ENCODE measurements at places on chromosomes 4 and X.

DNA sequence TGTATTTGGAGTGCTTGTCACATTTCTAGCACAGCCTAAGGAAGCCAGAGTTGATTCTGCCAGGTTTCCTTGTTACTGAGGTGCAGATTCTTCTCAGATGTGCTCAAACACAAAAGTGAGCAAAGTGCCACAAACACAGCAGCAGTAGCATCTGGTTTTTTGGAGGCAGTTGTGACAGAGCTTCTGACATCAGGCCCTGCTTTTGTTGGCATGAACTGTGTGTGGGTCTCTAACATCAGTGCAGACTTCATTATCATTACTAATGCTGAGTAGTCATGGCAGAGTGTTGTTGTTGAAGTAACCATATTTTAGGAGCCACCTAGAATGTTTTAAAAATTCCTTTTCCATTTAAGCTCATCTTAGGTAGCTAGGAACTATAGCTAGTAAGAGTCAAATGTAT is 656.6 kb downstream of the ANKRD50 start:
- DNase-seq, result no peak

- DNase-seq, result no peak
These were observed 10.4 kb downstream of the OGT start for GRCh38 chrX:71543316-71543715.

GRCh38 chrX:115367951-115368350 is 78.4 kb downstream of the LUZP4 start:
- DNase-seq, result no peak

GRCh38 chr4:183147196-183147595 is 48.1 kb downstream of the WWC2 start:
- DNase-seq, result no peak

GRCh38 chr4:82839624-82840023 is 41.0 kb upstream of the SCD5 start:
- DNase-seq, result no peak

DNA sequence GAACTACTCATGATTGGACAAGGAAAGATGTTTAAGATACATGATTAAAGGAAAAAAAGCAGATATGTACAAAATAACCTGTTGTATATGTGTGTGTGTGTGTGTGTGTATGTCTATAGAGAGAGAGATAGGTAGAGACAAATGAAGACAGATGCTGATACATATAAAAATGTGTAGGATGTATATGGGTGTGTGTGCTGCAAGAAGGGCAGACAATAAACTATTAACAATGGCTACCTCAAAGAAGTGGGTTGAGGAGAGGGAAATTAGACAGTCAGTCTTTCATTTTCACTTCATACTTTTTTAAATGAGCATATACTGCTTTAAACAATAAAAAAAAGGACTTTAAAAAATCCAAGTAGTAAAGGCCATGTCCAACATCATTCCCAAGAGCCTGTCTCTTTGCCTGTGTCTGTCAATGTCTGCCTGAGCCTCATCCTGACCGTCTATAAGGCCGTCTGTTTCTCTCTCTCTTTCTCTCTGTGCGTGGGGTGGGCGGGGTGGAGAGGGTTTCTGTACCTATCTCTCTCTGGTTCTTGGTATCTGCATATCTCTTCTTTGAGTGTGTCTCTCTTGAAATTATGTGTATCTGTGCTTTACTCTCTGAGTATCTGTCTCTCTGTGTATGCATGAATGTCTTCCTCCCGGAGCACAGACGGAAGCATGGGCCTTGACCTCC is 62.8 kb downstream of the LRBA start:
- no peak for DNase-seq

- no peak for DNase-seq
These were observed 162.7 kb upstream of the MBNL3 start for GRCh38 chrX:132651421-132652086.

DNA sequence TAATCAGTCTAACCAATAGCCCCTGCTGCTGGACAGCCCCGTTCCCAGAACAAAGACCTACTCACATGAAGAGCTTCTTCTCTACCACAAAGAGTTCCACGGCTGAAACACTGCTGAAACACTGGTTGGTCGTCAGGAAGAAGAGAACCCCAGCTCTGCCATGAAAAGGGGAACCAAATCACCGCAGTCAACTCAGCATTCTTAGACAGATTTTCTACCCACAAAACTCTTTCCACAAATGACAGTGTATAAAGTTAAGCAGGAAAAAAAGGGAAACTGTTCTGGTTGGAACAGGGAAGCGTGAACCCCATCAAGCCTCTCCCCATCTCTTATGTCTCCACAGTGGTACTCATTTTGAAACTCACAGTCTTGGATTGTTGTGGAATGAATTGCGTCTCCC is 57.3 kb downstream of the ABCG2 start:
- no peak for DNase-seq

GRCh38 chrX:97564496-97564895 is 680.8 kb downstream of the RPA4 start:
- DNase-seq, result no peak

DNA sequence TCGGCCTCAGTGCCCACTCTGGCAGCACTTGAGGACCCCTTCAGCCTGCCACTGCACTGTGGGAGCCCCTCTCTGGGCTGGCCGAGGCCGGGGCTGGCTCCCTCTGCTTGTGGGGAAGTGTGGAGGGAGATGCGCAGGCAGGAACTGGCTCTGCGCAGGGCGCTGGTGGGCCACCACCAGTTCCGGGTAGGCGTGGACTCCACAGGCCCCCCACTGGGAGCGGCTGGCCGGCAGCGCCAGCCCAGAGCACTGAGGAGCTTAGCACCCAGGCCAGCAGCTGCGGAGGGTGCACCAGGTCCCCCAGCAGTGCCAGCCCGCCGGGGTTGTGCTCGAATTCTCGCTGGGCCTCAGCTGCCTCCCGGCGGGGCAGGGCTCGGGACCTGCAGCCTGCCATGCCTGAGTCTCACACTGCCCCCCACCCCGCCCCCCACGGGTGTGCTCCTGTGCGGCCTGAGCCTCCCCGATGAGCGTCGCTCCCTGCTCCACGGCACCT is 216.9 kb upstream of the TACR3 start:
- DNase-seq, result no peak

DNA sequence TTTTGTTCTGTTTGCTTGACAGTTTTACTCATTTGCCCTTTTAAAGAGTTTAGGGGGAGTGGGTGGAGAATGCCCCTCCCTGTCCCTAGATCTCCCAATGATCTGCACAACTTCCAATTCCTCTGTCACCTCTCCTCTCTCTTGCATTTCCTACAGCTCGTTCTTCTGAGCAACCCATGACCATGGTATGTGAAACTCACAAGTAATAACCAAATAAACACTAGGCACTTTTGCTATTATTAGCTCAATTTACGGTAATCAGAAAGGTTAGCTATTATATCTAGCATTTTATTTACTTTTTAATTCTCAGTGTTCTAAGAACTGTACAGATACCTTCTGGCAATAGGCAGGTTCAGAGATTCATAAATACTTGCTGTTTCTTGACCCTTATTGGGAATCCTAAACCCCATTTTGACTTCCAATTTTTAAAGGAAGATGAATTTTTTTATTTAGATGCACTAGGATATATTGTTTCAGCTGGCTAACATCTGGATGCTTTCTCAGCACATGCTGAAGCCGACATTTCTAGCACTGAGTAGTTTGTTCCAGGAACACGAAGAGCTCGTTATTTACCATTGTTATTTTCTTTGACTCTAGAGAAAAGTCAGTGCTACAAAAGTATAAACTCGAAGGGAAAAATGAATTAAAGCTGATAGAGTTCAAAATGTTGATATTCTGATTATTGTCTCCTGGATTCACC is 194.7 kb upstream of the TLL1 start:
- DNase-seq, result no peak

- peak; percentile 83 for DNase-seq
These were observed 44.4 kb downstream of the LRBA start for GRCh38 chr4:150970685-150971151.

- peak; percentile 19 for DNase-seq
These were observed 80.1 kb upstream of the STIM2 start for GRCh38 chr4:26780539-26780938.

Data from activated CD4-positive, alpha-beta T cell treated with anti-CD3 and anti-CD28 coated beads, Interleukin-2, amount 50 U/mL, for 16 hours (primary cell).